ENCODE measurements at places on chromosomes 7 and 10.

DNA sequence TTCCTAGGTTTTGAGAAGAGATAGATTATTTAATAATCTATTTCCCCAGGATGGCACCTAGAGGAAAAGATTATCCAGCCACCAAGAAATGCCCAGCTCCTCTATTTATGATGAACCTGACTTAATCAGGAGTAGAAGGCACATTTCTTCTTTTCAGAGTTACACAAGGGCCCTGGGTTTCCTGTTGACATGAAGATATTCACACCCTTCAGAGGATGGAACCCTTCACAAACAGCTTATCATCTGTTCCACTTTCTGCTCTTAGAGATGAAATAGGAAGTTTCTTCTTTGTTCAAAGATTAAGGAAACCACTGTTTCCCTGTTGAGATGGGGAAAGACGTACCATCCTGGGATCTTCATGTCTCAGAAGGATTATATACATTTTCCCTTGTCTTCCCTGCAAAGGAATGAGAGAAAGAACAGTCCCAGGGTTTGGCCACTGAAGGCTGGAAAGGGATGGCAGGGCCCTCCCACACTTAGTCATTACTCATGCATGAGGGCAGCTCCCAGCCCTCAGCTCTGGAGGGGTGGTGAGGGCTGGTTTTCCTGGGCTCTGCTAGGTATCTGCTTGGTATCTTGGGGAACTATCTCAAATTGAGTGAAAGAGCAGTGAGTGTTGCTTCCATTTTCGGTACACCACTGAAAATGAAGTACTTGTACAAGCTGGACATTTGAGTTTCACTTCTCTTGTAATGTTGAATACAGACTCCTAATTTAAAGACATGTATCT is 64.0 kb downstream of the MTPAP start:
- no peak for DNase-seq

DNA sequence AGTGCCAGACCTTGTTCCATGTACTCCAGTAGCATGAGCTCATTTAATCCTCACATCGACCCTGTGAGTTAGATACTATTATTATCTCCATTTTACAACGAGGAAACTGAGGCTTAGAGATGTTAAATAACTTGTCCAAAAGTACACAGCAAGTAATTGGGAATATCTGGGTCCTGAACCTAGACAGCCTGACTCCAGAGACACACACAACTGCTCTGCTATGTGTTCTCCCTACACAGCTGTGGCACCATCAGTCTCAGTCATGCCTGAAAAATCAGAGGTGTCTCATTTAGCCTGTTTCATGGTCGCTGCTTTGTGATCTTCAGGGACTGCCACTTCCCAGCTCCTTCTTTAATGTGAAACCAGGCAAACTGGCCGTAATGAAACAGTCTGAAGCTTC is 56.5 kb downstream of the COL1A2 start:
- no peak for DNase-seq

DNA sequence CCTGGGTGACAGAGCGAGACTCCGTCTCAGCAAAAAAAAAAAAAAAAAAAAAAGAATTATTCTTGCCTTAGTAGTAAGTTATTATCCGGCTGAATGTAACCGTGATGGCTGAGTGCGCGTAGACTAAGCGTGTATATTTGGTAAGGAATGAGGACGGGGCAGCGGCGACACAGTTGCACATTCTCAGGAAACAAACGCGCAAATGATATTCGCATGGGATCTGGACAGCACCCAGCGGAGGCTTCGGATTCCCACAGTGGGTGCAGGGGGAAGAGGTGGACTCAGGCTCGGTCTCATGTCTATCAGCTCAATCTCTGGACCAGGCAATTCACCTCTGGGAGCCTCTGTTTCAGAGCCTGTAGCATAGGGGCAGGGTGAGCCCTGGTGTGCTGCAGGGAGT is 29.1 kb downstream of the PAPOLB start:
- DNase-seq, result no peak

- no peak for DNase-seq
Measured at GRCh38 chr7:108124820-108125219, 5.3 kb downstream of the LAMB4 start.

DNA sequence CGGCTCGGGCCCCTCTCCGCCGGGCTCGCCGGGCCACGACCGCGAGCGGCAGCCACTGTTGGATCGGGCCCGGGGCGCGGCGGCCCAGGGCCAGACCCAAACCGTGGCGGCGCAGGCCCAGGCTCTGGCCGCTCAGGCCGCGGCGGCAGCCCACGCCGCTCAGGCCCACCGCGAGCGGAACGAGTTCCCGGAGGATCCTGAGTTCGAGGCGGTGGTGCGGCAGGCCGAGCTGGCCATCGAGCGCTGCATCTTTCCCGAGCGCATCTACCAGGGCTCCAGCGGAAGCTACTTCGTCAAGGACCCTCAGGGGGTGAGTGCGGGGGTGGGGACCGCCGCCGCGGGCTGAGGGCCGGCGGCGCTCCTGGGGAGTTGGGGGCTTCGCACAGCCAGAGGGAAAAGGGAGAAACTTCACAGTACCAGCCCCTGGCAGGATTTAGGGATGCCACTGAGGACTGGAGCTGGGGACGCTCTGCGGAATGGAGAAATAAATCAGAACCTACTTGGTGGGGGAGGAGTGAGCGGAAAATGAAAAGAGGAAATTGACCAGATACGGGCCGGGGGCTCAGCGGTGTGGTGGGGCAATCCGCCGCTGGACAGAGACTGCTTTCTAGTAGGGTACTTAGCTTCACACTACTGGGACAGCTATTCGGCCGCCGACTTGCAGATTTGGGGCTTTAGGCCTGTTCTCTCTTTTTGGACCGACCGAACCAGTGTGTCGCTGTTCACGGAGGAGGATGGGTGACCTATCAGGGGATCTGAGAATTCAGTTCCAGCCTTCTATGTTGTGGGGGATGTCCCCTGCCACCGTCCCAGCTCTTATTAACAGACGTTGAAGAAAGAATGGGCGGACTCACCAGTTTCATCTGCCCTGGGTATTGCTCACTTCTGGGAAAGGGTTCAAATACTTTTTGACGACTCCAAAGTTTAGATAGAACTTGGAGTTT is 669 bp downstream of the PI4K2A start:
- DNase-seq, result no peak
